ENCODE measurements at places on chromosomes 13 and 19.
A peak's percentile ranks its signal among the peaks of the same experiment; 100 is the strongest.

DNA sequence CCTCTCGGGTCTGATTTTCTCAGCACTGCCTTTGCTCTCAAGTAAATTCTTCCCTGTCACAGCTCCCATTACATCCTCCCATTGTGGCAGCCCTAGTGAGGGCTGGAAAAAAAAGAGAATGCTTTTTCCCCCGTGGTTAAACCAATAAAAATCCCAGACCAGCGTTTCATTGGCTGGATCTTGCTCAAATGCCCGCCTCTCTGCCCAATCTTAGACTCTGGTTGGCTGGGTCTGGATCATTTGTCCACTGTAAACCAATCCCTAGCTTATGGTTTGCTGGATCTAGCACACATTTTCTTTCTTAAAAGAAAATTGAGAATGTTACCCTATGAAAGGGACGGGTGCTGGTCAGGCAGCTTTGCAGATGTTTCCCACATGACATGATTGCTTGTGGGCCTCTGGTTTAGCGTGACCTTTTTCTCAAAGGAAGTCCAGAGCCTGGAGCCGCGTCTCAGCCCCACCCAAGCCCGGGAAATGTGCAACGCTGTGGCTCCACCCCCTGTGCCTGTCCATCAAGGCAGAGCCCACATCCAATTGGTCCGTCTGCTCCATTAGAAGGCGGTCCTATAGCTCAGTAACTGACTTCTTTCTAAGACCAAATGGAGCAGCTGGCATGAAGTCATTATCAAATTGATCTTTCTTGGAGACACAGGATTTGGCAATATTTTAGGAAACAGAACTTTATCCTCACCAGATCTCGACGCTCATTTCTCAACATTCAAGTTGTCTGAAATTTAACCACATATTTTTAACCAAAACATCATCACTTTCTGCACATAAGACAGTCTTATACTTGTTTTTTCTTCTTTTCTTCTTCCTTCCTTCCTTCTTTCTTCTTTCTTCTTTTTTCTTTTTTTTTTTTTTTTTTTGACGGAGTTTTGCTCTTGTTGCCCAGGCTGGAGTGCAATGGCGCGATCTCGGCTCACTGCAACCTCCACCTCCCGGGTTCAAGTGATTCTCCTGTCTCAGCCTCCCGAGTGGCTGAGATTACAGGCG is 2.6 kb upstream of the MCEMP1 start:
- DNase-seq = peak; percentile 46

DNA sequence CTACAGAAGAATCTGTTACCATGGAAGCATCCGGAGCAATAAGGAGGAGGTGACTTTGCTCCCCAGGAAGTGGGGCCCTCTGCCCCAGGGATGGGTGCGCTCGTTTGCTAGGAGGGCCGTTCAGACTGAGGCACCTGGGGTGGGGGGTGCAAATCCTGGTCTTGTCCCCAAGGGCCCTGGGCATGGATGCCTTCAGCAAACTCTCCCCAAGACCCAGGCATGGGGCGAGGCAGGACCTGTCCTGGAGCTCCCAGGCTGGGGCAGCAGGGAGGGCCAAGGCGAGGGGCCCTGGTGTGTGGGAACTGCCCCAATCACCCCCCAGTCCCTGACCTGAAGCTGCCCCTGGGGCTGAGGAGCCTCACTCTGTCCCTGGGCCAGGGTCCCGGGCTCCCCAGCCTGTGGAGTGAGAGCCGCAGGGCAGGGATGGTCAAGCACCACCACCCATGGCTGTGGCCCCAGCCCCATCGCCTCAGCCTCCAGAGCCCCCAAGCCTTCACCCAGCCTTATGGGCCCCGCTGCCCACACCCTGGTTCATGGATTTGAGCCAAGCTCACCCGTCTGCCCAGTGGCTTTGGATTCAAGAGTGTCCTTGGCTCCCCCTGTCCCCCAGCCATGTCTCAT is 240.6 kb upstream of the SGCG start:
- no peak for DNase-seq

DNA sequence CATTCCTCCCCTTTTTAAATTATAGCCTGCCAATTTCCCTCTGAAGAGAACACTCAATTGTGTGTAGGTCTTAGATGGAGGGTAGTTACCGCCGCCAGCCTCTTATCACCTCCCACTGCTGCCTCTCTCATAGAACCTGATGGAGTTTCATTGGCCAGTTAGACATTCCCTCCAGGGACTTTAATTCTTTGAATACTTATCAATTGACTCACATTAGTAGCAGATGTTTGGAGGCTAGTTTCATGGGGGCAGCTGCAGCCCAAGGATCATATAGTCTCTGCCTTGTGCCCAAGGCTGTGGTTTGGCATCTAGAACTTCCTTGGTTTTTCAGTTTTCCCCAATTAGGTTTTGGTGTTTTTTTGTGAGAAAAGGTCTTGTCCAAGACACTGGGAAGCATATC is 318.9 kb upstream of the HTR2A start:
- DNase-seq = peak; percentile 47

DNA sequence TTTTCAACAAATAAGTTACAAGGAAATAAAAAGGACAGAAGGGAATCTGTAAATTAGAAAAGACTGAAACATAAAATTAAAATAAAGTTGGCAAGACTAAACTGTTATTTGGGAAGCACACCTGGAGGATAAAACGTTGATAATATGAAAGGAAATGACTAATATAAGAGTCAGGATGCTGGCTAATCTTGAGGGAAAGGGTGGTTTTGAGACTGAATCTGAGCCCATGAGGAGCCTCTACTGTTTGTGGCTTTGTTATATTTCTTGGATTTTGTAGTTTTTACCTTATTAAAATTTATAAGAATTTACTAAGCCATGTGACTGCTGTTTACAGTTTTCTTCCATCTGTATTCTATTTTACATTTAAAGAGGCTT is 718.0 kb upstream of the SPRY2 start:
- no peak for DNase-seq
